Astrocyte of the spinal cord (primary cell): ENCODE measurements at places on chromosomes 2 and 18.

DNA sequence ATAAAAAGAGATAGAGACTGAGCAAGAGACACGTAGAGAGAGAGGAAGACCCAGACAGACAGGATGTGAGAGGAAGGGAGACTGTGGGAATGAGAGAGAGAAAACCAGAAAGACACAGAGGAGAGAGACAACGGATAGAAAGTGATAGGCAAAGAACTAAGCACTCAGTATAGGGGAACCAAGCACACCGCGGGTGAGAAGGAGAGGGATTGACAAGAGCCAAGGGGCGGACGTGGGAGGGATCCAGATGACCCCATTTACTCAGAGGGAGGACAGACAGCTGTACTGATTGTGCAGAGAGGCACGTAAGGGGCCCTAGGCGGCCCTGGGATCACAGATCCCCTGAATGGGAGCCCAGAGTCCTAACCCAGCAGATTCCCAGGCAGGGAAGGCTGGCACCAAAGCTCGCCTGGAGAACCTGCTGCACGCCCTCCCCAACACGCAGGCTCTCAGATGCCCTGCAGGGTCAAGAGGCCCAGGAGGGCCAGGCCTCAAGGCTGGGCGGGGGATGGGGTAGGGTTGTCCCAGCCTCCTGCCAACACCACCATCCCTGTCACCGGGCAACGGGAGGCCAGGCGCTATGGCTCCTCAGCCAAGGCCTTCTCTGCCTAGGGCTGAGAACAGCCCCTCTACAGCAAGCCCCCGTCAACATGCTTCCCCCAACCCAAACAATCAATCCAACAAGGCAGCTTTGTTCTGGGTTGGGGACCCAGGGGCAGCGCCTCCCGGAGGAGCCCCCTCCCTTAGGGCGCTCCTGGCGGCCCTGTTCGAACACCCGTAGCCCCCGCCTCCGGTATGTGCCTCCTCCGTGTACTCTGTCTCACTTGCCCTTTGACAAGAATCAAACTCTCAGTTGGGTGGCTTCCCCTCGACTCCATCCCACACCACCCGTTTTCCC, 579 bp downstream of the LOXL3 start:
- DNase-seq = no peak

DNA sequence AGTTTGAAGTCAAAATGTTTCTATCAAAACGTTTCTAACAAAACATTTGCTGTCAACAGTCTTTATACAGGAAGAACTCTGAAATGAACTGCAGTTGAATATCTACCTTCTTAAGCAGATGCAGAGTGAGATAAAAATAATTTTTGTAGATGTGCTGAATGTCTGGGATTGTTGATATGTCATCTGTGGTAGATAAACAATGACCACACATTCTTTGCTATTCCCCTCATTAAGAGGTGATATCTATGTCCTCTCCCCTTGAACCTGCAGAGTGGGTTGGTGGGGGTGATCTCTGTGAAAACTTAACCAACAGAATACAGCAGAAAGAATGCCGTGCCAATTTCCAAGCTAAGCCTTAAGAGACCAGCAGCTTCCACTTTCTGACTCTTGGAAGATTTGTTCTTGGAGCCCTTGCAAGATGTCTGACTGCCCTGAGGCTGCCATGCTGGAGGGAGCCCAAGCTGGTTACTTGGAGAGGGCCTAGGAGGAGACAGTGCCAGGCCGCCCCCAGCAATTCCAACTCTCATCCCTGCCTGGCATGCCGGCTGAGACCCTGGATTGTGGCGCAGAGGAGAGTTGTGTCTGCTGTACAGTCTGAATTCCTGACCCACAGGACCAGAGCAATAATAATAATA, 80.8 kb downstream of the COLEC12 start:
- no peak for DNase-seq

GRCh38 chr2:9126540-9126939, 80.1 kb upstream of the ASAP2 start:
- no peak for DNase-seq

- DNase-seq = peak; percentile 36
Observed at GRCh38 chr2:220847006-220847405, 725.1 kb downstream of the EPHA4 start.

- DNase-seq = no peak
Observed at GRCh38 chr2:231228223-231228622, 29.8 kb downstream of the ARMC9 start.

- peak; percentile 17 for DNase-seq
Observed at GRCh38 chr2:182283512-182283911, 143.3 kb downstream of the PDE1A start.

DNA sequence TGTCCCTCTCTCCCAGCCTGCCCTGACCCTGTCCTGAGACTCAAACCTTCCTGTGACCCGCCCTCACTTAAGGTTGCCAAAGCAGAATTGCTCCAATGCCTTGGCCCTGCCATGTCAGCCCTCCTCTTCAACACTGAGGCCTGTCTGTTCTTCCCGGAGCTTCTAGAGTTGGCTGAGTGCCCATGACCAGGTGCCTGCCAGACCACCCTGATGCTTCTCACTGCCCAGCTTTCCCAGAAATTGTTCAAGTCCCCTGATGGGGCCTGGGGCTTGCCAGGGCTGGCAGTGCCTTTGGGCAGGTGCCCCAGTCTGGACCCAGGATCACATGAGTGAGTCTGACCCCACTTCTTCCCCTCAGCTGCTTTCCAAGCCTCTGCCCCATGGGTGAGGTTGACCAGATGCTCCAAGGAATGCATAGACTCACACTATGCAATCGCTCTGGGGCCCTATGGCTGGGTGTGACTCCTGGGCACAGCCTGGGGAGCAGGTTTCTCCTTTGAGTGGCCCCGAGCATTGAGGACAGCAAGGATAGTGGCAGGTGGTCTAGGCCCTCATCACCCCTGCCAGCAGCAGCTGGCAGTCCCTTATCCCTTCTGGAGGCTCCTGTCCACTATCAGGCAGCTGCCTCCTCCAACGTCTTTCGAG, 3.1 kb upstream of the INPP5D start:
- DNase-seq = no peak

DNA sequence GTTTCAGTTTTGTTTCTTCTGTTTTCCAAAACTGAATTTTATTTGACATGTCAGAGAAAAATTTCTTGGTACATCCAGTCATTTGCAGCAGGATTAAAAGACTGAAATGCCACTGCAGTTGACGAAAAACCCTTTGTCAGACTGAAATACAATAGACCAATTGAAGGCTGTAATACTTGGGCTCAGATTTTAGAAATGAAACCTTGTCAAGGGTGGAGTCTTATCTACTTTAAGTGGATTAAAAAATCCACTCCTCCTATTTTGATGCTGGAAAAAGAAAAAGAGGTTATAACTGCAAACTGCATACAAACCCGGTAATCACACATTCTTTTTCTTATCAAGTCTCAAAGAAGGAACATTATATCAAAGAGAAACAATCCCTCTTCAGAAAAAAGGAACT, 80.2 kb upstream of the NEUROD1 start:
- DNase-seq = no peak

- no peak for DNase-seq
Observed at GRCh38 chr2:159620796-159621195, 4.4 kb upstream of the BAZ2B start.

DNA sequence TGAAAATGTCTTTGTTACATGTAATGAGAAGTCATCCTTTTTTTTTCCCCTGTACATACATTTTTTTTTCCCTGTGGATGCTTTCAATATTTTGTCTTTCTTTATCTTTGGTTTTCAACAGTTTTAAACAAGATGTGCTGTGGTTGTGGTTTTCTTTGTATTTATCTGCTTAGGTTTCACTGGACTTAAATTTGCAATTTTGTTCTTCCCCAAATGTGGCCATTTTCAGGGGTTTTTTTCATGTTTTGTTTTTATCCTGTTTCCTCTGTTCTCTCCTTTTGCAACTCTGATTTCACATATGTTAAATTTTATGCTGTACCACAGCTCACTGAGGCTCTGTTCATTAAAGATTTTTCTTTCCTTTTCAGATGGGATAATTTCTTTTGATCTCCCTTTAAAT, 41.7 kb downstream of the GALNT1 start:
- no peak for DNase-seq

- no peak for DNase-seq
Observed at GRCh38 chr2:30681022-30681421, 126.2 kb downstream of the CAPN13 start.

DNA sequence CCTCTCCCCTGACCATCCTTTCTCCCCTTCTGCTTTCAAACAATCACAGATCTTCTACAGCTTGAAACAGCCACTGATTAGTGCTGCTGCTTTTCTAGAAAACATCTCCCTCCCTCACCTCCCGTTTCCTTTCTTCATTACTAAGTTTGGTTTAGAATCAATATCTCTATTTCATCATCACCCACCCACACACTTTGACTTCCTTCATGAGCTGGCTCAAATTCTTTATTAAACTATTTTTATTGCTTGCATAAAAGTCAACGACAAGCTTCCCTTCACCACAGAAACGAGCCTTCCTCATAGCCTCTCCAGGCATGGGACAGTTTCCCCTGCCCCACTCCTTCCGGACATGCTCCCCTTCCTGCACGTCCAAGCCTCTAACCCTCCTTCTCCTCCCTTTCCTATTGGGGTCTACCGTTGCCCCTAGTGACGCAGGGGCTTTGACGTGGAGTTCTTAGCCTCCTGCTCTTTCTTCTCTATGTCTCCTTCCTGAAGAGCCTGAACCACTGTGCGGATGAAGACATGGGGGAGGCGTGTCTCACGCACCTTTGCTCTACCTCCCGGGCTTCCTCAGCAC, 172.0 kb downstream of the AFF3 start:
- no peak for DNase-seq

GRCh38 chr2:55416786-55417568, 2.7 kb downstream of the CCDC88A start:
- no peak for DNase-seq

GRCh38 chr18:40751186-40751585, 1203.8 kb upstream of the PIK3C3 start:
- no peak for DNase-seq

DNA sequence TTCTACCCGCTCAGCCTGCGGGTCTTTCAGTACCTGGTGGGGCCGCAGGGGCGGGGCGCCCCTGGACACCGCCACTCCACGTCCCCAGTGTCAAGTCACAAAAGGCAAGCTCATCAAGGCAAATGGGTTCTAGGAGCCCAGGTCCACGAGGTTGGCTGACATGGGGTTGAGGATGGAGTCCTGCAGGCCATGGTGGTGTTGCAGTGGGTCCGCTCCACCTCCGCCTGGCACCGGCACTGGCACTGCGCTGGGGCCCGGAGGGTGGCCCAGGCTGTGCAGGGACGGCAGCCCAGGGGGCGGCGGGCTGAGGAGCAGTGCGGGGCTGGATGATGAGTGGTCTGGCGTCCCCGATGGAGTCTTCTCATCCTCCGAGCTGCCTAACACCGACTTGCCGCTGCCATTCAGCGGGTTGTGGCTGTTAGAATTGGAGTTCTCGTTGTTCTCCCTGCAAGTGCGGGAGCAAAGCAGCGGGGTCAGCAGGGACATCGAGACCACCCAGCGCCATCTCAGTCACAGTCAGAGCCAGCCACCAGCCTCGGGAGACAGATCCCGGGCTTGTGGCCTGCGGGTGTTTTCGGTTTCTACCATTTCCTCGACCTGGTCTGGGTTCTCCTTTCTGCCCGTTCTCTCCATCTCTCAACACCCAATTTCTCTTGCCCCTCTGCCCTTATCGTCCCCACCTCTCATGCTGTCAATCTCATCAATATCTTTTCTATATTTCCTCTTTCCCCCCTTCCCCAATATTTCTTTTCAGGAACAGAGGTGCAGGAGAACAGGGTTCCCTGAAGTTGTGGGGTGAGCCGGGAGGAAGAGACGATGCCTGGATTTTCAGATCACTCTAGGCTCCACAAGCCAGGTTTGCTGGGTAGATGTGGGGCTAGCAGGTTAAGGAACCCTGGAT, 3.0 kb downstream of the SIX2 start:
- no peak for DNase-seq

DNA sequence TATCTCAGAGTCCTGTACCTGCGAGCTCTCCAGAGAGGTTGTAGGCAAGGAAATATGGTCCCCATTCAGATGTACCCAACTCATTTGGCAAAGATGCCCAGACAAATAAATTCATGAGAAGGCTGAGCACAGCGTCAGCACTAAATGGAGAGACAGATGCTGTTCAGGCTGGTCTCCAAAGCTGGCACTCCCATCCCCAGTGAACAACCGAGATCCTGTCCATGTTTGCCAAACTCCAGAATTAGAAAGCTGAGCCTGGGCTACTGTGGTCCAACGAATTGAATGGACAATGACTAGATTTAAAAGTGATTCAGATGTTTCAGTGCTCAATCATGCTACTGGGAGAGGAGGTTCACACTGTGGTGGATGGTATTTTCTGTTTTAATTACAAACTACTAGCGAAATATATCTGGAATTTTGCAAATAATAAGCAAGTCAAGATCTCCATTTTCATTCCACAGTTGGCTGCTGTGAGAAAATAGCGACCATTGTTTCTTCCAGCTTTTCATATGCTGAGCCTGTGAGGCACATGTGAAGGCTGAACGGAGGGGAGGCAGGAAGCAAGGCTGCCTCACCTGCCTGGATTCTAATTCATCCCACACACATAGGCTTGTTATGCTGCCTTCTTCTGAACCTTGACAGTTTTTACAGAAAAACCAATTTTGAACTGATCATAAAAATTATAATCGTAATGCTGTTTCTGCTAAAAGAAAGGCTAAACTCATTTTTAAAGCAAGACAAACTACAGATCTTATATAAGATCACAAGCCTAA, 22.6 kb upstream of the DAPL1 start:
- DNase-seq = no peak

DNA sequence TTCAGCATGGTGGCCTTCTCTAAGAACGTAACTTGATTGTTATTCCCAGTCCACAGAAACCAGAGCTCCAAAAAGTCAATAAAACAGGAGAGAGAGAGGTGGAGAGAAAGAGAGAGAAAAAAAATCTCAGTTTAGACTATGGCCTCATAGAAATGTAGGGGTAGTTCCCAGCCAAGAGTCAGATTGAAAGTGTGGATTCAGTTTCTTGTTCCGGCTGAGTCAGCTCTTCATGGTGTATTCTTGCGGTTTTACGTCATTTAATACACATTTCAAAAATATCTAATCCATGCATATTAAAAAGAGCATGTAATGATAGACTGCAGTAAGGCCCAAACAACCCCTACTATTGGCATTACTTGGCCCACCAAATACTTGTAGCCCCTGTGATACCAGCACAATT, 303.9 kb downstream of the ETAA1 start:
- DNase-seq = no peak

- no peak for DNase-seq
Observed at GRCh38 chr18:3319399-3319798, 57.5 kb downstream of the MYL12B start.

- no peak for DNase-seq
Observed at GRCh38 chr2:239380831-239381708, 19.8 kb downstream of the HDAC4 start.

GRCh38 chr2:100427627-100428258, 10.3 kb upstream of the CHST10 start:
- peak; percentile 37 for DNase-seq

- DNase-seq = no peak
Observed at GRCh38 chr2:47039913-47040562, 115.1 kb downstream of the STPG4 start.

DNA sequence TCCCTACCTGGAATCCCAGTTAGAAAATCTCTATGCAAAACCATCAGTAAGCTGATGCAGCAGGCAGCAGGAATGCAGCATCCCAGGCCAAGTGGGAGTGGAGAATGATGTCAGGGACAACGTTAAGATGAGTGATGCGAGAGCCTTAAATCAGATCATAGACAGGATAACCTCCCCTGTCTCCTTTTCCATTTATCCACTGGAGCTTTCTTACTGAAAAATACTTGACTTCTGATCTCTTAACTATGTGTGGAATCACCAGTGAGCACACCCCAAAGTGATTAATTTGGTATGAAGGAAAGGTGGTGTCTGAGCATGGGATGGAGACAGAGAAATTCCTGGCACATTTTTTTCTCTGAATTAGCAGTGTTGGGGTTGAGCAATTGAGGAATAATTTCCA, 98.0 kb downstream of the RND3 start:
- DNase-seq = no peak
